ENCODE measurements at places on chromosomes 13 and 19.

- DNase-seq = no peak
Observed at GRCh38 chr19:10086591-10087192, 575 bp downstream of the SHFL start.

GRCh38 chr19:40466219-40466984 lies 399 bp upstream of the SPTBN4 start:
- peak; percentile 24 for DNase-seq

DNA sequence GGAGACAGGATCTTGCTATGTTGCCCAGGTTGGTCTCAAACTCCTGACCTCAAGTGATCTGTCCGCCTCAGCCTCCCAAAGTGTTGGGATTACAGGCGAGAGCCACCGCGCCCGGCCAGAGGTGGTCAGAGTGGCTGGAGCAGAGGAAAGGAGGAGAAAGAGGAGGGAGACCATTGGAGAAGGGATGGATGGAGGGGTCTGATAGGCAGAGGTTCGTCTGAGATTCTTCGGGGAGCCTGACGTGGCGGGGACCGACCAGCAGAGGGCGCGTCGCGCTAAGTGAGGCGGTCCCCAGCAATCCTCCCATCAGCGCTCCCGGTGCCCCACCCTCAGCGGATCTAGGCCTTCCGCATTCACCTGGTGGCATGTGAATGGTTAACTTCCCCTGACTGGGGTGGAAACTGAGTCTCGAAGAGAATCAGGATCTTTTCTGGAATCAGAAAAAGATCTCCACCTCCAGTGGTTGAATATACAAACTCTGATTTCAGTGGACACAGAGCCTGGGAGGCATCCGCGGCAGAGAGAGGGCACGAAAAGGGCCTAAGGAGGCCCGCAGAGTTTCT lies 8.8 kb downstream of the GTPBP3 start:
- peak; percentile 14 for DNase-seq

DNA sequence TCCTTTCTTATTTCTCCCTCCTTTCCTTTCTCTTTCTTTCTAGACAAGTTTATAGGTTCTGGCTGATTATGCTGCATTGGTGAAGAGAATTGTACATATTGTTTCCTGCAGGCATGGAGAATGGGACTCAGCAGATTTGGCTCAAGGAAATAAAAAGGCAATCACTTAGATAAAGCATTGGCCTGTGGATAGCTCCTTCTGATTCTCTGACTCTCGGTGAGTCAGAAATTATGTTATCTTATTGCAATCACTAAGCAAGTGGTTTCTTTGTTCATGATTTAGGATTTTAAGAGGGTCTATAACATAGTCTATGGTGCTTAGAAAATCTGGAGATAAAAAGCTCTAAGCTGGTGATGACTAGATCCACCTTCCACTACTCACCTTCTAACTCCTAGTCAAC lies 54.0 kb upstream of the POSTN start:
- DNase-seq = no peak

- DNase-seq = no peak
Observed at GRCh38 chr19:49614096-49614833, 23.3 kb downstream of the PRR12 start.

DNA sequence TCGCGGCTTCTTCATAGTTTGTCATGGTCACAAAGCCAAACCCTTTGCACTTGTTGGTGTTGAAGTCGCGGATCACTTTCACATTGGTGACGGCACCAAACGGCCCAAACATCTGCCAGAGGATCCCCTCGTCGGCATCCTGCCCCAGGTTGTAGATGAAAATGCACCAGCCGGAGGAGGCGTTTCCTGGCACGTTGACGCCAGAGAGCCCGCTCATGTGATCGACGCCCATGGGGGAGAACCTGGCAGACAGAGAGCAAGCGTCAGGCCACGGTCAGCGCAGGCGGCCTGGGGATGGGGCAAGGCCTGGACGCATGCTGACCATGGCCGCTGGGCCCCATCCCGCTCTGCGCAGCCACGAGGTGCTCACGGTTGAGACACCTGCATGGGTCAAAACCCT lies 20.1 kb upstream of the TIMM44 start:
- DNase-seq = no peak

GRCh38 chr13:95317039-95317989 lies 16.1 kb upstream of the ABCC4 start:
- DNase-seq = no peak

DNA sequence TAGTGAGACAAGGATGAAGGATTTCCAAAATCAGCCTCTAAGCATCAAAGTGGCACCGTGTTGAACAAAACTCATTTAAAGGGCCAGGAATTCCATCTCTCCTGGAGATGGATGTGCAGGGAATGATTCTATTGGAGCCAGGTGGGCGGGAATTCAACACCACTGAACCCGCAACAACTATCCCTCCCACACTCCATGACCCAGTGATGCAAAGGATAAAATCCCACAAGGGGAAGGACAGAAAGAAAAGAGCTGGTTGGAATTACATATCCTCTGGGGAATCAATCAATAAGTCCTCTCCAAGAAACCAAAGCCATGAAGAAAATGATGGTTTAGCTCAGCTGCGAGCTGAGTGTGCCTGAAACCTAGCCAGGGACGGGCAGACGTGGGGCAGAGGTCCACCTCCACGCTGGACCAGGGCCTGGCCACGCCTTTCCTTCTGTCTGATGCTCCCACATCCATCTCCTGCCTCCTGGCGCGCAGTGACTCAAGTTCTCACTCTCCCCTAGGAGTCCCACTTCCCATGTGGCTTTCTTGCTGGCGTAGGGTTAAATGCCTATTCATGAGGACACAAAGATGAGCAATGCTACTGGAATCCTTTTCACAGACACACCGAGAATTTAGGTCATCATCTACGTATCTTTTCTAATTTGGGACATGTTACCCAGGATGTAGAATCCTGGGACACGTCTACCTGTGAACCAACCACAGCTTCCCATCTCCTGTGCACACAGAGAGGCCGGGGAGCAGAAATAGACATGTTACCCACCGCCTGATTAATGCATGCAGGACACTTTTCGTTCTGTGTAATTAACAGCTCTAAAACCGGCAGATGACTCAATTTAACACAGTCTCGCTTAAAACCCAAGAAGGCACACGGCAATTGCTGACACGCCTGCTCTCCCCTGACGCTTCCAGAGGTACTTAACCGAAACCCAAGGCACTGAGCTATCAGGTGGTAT lies 48.6 kb downstream of the PEPD start:
- DNase-seq = no peak

DNA sequence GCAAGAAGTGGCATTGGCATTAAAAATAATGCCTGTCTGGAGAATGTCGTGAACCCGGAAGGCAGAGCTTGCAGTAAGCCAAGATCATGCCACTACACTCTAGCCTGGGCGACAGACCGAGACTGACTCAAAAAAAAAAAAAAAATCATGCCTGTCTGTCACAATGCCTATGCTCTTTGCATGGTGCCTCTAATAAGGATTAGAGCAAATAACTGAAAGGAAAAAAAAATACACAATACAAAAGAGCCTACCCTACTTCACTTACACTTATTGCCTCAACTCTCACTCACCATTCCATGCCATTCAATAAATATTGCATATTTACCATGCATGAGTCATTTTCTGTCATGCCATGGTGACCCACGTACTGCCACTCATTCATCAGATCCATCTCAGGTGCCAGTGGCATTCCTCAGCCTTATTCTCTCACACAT lies 49.1 kb downstream of the TBC1D4 start:
- DNase-seq = no peak

DNA sequence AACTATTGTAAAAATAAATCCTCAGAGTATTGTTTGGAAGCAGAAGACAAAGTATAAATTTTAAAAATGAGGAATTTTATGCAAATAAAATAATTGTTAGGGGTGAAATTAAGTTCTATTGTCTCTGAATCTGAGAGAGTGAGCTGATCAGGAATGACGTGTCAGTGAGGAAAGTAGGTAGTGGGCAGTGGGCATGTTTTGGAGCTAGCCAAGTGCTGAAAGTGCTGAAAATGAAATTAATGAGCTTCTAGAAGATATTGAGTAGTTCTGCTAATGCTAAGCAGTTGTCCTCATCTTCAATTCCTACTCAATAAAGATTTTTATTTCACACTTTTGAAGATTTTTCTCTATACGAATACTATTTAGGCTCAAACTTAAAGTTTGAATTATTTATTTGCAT lies 1167.8 kb upstream of the PCDH20 start:
- DNase-seq = no peak

DNA sequence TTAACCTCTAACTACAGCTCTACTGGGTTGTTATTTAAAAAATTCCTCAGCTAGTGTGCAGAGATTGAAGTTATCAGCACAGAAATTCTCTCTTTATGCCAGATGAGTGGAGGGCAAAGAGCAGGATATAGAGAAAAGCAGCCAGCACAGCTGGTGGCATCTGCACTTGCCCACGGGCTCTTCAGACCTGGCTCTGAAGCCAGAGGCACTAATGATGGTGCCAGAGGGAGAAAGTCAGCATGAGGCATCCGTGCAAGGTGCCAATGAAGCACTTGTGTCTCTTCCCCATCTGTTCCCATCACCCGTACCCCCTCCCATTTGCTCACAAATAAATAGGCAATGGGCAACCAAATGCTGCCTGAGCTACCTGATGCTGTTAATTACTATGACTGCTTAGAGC lies 138.9 kb downstream of the OLFM4 start:
- no peak for DNase-seq

- no peak for DNase-seq
Observed at GRCh38 chr13:50682002-50682401, 161.5 kb downstream of the DLEU7 start.

GRCh38 chr13:57314897-57315520 lies 148.0 kb downstream of the PRR20E start:
- no peak for DNase-seq

- DNase-seq = no peak
Observed at GRCh38 chr19:35843676-35844481, 8.4 kb downstream of the NPHS1 start.

DNA sequence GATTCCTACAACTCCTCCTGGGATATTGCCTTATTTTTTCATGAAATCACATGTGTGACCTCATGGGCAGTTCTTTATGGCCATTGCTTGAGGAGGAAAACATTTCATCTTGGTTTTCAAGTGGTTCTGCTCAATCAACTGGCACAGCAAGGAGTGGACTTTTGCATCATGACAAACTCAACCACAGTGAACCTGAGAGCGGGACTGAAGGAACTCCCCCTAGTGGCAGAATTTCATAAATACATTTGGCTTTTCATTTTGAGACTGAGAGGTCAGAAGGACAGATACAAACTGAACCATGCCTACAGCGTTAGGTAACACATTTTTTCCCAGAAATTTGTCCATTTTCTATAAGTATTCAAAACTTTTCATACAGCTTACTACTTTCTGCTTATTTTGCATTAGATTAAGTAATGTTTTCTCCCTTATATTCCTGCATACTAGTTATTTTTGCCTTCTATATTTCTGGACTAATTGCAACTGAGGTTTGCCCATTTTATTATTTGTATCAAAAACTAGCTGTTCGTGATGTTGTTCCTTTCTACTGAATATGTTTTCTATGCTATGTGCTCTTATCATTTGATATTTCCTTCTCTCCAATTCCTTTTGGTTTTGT lies 13.4 kb upstream of the SIGLEC12 start:
- DNase-seq = no peak

GRCh38 chr19:8254286-8255001 lies 45.3 kb downstream of the CERS4 start:
- no peak for DNase-seq

DNA sequence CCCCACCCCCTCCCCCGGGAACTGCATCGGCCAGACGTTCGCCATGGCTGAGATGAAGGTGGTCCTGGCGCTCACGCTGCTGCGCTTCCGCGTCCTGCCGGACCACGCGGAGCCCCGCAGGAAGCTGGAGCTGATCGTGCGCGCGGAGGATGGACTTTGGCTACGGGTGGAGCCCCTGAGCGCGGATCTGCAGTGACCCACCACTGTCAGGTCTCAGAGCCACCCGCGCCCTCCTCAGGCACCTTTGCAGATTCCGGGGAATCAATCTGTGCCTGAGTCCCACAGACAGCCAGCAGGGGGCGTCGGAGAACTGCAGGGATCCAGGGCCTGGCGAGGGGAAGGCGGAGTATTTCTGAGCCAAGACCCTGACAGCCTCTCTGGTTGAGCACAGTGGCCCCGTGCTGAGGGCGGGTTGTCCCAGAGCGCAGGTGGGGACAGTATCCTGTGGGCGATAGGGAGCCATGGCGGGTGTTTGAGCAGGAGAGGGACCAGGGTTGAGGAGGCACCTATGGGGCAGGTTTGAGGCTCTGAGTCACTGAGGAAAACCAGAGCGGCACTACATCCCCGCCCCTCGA lies 30.4 kb upstream of the CYP4F8 start:
- DNase-seq = peak; percentile 14

GRCh38 chr19:45195764-45196163 lies 17.2 kb downstream of the BLOC1S3 start:
- DNase-seq = no peak

DNA sequence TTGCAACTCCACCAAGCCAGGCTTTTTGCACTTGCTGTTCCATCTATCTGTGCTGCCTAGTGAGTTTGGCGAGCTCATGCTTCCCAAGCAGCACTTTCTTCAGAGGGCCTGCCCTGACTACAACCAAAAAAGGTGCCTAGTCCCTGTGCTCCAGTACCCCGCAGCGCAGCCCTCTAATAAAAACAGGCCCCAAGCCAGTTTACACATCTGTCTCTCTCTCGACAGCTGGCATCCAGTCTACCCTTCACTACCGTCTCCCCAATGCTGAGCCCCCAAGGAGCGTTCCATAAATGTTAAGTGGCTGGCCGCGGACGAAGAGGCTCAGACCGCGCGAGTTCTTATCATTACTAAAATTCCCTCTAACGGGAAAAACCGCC lies 512 bp downstream of the MED4 start:
- no peak for DNase-seq

DNA sequence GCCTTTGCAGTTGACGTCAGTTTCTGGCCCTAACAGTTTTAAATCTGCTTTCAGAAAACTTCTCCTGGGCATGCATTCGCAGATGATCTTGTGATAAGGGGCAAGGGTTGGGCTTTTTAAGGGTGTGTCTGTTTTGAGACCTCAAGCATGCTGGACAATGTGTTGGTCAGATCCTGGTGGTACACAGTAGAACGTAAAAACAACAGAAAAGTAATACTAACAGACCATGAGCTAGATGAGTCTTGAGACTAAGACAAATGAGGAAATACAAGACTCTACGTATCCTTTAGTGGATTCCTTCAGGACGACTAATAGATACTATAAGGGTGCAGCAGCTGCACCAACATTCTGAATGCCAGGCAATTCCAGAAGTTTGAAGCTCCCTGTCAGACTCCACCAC lies 237.6 kb downstream of the DNAJC15 start:
- no peak for DNase-seq

GRCh38 chr13:90918536-90918935 lies 429.0 kb upstream of the MIR17HG start:
- no peak for DNase-seq

DNA sequence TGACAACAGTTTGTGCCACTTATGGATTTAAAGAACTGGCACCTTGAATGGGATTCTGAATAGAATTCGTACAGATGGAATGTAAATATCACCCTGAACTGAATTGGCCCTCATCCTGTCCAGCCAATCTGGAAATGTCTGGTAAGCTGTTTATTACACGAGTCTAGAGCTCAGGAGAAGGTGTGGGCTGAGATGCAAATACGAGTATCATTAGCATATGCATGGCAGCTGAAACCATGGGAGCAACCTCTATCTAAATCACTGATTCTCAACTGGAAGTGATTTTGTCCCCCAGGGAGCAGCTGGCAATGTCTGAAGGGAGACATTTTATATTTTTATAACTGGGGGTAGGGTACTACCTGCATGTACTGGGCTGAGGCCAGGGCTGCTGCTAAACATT lies 15.6 kb upstream of the VWA8 start:
- DNase-seq = no peak

Measured in amygdala (tissue), 56 donors.